Stimulated activated CD4-positive, alpha-beta T cell treated with anti-CD3 and anti-CD28 coated beads, Interleukin-15, amount 100 ng/mL, for 24 hours (primary cell): ENCODE measurements at places on chromosomes 3 and 15.

DNA sequence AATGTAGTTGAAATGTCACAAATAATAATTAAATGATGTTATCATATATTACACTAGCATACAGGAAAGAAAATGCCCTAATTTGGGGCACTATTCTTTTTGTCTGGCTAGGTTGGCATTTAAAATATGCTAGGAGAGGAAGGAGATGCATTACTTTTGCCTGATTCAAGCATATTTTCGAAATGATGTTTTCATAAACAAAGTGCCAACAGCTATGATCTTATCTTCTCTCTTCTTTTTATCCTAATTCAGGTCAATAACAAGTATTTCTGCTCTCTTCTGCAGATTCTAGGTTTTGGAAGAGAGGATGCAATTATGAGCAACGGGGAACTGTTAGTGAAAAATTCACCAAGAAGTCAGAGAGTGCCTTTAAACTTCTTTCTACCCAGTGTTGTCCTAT lies 55.8 kb upstream of the NR2F2 start:
- no peak for DNase-seq

DNA sequence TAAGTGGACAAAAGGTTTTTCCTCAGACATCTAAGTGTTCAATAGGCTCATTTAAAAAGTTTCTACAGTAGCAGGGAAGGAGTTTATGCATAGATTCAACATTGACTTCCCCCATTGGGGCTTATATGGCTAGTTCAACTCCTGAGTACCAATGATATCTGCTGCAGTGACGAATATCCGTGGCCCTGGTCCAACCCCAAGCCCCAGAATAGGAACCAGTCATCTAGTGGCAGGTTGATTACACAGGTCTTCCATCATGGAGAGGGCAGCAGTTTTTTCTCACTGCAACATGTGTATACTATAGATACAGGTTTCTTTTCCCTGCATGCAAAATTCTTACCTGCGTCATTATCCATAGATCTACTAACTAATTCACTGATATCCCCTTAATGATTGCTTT lies 45.8 kb upstream of the KPNA4 start:
- DNase-seq, result no peak

DNA sequence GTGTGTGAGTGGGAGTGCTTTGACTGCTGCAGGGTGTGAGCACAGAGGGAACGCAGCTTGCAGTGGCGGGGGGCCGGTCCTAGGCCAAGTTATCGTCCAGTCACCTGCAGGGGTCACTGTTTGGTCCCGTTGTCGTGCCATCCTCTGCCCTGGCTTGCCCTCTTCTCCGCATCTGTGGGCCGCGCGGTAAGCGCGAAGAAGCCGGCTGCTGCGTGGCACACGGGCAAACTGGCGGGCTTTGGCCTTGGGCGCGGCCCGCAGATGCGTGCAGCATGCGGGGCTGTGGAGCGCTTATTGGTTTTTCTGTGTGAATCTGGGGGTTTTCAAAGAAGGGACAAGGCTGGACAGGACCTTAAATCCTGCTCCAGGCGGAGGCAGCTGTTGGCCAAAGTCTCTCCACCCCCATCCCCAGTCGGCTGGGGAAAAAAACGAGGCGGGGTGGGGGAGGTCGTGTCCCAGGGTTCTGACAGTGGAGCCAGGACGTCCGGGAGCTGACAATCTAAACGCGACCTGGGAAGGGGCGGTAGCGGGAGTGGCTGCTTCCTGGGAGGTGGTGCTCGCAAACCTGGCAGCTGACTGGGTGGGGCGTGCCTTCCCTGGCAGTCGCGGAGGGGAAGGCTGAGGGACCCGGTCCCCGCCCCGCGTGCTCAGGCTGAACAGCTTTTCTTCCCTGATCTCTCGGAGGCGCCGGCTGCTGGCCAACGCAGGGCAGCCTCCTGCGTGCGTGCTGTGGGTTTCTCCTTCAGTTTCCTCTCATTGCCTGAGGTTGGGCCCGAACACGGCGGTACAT lies 39.7 kb upstream of the VEPH1 start:
- peak; percentile 5 for DNase-seq

- DNase-seq, result no peak
Measured at GRCh38 chr3:171691485-171691884, 118.8 kb downstream of the PLD1 start.

GRCh38 chr3:72523429-72524151 lies 324.7 kb downstream of the SHQ1 start:
- DNase-seq, result no peak

GRCh38 chr3:22491344-22491743 lies 711.8 kb upstream of the UBE2E2 start:
- no peak for DNase-seq

DNA sequence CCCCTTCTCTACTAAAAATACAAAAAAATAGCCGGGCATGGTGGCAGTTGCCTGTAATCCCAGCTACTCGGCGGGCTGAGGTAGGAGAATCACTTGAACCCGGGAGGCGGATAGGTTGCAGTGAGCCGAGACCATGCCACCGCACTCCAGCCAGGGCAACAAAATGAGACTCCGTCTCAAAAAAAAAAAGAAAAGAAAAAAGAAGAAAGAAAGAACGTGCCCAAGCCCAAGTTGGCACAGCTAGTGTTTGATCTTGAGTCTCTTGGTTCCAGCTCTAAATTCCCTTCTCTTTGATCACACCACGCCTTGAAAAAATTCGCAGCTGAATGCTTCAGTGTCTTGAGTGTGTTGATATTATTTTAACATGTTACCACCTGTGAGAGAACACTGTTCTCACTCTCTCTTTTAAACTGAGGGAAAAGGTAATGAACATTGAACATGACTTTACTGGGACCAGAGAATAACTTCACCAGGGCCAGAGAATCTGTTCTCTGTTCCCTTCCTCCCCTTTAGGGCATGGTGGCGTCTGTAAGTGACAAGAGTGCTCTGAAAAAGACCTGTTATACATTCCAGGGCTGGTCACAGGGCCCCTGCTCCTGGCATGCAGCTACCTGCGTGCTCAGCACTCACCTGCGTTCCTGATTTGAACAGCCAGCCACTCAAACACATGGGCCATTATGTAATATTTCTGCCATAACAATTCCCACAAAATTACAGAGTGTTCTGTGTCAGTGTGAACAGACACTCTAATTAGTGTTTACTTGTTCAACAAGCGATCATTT lies 19.0 kb downstream of the SLCO3A1 start:
- no peak for DNase-seq
